ENCODE measurements at places on chromosomes 12 and 14. TPM values are rescaled to one million over a fixed set of nuclear protein-coding genes. Genes with fewer than 3 reads are reported as not detected.
A peak's percentile ranks its signal among the peaks of the same experiment; 100 is the strongest.

Gene LALBA
- total RNA-seq = not detected

Gene TESPA1
- 65.9 TPM for total RNA-seq

Gene CFAP54
- total RNA-seq = 0.33 TPM

Gene ITGB7
- 729 TPM for total RNA-seq

Gene REC8
- 92.8 TPM for total RNA-seq

DNA sequence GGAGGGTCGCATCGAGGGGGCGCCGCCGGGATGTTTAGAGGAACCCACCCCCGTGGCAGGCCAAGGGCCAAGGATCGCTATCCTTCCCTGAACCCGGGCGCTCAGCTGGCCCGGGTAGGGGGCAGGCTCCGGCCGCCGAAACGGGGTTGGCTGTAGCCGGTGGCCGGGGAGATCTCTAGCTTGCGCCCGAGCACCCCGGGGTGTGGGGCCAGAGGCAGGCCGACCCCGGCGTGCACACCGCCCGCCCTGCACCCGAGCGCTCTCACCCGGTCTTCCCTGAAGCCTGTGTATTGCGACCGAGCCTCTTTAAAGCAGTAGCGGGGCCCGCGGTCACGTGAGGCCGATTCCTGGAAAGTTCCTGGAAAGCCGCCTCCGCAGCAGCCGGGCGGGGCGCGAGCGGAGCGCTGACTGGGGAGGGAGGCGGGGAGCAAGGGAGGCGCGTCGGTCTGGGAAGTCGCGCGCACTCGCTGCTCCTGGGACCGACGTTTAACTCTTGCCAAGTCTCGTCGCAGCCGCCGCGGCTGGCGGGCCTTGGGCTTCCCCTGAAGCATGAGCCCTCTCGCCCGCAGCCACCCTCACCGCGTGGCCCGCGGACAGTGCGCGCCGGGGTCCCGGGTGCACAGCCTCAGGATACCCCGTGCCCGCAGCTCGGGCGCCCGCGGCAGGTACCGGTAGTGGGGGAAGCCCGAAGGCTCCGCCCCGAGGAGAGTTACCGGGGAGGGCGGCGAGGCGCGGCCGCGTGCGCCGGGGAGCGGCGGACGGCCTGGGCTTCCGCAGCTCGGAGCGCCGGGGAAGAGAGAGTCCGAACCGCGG is 1.7 kb upstream of the SOCS2 start:
- peak; percentile 95 for DNase-seq

- no peak for DNase-seq
These were observed 276.8 kb downstream of the PCNX1 start for GRCh38 chr14:71183876-71184689.

DNA sequence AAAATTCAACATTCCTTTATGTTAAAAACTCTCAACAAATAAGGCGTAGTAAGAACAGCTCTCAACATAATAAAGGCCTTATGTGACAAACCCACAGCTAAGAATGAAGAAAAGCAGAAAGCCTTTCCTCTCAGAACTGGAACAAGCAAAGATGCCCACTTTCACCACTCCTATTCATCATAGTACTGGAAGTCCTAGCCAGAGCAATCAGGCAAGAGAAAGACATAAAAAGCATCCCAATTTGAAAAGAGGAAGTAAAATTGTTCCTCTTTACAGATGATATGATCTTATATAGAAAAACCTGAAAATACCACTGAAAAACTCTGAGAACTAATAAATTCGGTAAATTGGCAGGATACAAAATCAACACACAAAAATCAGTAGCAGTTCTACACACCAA is 52.1 kb downstream of the STON2 start:
- DNase-seq = no peak

DNA sequence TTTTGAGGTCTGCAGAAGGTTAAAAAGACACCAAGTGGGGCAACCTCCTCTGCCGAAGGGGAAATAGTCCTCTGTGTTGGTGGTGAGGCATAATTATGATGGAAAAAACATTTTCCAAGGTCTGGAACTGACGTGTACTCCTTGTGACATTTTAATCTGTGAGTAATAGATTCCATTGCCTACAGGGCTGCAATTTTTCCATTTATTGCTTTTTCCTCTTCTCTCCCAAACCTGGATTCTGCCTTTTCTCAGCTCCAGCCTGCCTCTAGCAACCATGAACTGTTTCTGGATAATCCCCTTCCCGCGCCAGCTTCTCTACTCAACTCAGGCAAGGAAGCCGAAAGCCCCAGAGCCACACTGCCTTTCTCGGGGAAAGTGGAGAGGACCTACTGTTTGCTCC is 230.1 kb upstream of the PLXNC1 start:
- no peak for DNase-seq

GRCh38 chr14:24920265-24921075 is 129.5 kb downstream of the STXBP6 start:
- no peak for DNase-seq

DNA sequence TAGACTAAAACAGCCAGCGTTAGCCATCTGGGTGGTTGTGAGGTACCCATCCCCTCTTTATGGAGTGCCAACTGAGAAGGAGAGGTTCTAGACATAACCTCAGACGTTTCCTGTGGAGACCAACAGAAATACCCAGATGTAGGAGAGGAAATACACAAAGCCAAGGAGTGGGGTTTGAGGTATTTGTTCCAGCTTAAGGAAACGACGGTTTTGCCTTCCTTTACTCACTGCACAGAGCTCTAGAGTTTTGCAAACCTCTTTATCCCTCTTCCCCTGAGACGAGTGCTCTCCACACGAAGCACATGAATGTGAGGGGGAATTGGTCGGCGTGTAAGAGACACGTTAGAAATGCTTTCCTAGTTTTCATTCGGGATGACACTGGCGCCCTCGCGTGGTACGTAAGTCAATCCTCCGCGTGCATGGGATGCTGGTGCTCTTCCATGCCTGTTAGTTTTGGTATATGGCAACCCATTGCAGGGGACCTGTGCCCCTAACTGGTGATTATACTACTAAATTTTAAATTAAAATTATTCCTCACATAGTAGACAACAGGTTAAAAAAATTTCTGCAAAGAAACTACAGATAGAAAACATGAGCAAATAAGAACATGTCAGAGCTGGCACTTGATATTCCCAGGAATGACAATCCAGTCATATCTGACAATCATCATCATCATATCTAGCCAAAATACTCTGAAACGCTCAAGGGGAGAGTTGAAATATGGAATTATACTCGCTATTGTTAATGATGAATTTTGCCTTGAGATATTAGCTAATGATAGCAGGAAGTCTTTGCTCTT is 121.7 kb downstream of the PPM1H start:
- peak; percentile 53 for DNase-seq

DNA sequence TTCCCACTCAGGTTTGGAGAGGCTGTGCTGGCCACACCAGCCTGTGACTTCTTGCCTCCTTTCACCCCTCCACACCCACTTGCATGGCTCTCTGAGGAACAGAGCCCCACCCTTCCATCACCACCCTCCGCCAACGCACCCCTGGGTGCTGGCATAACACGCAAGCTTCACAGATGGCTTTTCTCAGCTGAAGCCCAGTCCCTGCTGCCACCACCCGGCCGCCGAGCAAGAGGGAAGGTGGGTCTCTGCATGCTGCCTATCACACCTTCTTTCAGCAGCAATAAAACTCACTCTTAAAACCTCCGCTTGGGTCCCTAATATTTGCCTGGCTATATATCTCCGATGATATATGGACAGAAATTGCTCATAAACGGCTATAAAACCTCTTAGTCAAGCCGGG is 41.6 kb downstream of the SMUG1 start:
- no peak for DNase-seq

GRCh38 chr14:104343690-104344640 is 205.6 kb downstream of the KIF26A start:
- no peak for DNase-seq

DNA sequence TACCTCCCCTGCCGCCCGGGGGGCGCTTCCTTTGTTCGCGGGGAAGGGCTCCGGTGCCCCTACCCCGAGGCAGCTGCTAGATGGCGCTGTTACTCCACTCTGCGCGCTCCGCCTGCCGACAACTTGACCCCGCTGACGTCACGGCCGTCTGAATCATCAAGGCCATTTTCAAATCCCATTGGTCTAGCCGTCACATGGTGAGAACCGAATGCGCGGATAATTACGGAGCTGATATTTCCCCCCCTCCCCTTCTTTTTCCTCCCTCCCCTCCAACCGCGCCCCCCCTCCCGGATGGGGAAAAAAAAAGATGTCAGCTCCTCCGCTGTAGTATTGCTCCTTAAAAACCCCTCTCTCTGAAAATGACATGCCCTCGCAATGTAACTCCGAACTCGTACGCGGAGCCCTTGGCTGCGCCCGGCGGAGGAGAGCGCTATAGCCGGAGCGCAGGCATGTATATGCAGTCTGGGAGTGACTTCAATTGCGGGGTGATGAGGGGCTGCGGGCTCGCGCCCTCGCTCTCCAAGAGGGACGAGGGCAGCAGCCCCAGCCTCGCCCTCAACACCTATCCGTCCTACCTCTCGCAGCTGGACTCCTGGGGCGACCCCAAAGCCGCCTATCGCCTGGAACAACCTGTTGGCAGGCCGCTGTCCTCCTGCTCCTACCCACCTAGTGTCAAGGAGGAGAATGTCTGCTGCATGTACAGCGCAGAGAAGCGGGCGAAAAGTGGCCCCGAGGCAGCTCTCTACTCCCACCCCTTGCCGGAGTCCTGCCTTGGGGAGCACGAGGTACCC is at the start of gene HOXC10:
Gene HOXC10 (plus strand): TSS at position 246 of the 791 bp plus-strand sequence. CDS start 114 bp downstream, at position 360.
- peak; percentile 89 for DNase-seq

GRCh38 chr12:46675736-46676135 is 150.1 kb downstream of the SLC38A4 start:
- DNase-seq = no peak

GRCh38 chr12:124385219-124385969 is 90.5 kb downstream of the RFLNA start:
- no peak for DNase-seq

GRCh38 chr14:69987406-69988121 is 108.3 kb downstream of the SMOC1 start:
- no peak for DNase-seq

DNA sequence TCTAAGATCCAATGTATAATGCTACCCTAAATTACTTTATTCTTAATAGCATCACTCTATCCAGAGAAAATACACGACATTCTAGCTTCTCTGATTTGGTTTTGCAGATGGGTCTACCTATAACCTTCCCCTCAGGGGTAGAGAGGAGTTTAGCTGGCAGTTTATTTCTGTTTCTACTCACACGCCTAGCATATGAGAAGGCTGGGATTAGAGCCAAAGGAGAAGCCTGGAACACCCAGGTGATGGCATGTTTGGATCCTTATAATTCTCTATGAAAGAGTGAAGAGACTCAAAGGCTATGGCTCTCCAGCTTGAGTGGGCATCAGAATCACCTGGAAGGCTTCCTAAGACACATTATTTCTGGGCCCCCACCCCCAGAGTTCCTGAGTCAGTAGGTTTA is 131.3 kb downstream of the IGF1 start:
- DNase-seq = no peak

DNA sequence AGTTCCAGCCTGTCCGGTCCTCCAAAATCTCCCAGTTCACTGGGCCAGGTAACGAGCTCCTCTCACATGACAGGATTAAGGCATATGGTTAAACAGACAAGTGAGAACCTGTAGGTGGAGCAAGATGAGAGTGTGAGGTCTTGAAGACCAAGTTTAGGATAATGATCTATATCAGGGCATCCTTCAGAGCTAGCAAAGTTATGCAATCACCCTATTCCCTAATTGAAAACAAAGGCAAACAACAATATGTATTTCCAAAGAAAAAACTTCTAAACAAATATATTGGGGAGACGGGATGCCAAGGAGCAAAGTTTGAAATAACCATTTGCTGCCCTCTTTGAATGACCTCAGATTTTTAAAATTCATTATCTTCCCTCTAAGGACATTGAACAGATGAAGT is 571.2 kb downstream of the BCL11B start:
- DNase-seq = no peak

DNA sequence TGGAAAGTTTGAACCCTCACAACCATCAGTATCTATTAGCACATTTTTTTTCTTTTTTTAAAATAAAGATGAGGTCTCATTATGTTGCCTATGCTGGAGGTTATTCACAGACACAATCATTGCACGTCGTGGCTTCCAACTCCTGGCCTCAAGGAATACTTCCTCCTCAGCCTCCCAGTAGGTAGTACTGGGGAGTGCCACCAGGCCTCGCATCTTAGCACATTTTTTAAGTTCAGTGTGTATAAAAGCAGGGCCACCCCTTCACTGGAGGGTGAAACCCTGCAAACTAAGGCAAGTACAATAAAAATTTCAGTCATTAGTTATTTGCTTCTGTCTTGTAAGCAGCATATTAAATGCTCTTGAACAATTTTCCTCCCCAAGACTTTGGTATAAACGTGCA is 114.2 kb upstream of the SINHCAF start:
- DNase-seq = no peak

GRCh38 chr14:103356024-103356682 is 22.1 kb downstream of the EIF5 start:
- no peak for DNase-seq

DNA sequence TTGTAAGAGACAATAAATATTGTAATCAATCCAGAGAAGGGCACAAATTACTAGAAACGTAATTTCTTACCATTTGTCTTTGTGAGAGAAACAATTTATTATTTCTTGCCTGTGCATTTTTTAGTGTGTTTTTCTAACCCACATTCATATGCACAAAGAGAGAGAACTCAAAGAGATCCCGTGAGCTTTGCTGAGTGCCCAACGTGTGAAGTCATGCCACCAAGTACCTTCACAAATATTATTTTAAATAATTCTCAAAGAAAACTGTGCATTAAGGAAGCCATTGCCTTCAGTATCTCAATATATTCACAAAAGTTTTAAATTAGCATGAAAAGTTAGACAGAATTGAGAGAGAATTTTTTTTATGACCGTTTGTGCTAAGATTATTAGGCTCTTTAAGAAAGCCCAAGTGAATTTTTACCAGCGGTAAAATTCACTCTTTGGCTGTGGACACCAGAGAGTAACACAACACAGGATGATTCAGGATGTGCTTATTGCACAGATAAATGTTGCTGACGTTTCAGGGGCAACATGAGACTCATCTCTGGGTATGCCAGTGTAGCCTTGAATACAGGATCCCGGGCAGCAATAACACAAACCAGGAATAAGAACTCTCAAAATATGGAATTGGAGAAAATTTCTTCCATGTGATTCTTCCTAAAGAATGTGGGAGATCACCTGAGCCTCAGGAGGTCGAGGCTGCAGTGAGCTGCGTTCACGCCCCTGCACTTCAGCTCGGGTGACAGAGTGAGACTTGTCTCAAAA is 2.9 kb downstream of the ARHGDIB start:
- DNase-seq = no peak

DNA sequence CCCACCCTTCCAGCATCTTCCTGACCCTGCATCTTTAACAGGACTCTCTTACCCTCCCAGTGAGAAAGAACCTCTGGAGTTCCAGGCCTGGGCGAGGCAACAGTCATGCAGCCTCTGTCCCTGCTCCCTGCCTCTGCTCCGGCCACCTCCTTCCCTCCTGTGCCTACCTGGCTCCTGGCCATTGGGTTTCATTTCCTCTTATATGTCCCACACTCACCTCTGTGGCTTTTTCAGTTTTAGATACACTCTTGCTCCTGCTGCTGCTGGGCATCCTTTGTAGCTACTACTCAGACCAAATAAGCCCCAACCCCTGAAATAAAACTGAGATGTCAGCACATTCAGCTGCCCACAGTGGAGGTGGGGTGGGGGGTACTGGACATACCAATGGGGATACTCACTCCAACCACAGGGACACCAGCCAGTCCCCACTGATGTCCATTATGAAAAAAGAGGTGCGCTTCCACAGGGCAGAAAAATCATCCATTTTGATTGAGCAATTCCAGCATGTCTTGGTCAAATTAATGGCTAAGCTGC is 99.1 kb upstream of the NRXN3 start:
- no peak for DNase-seq
